ENCODE measurements at places on chromosomes 2 and 18.

DNA sequence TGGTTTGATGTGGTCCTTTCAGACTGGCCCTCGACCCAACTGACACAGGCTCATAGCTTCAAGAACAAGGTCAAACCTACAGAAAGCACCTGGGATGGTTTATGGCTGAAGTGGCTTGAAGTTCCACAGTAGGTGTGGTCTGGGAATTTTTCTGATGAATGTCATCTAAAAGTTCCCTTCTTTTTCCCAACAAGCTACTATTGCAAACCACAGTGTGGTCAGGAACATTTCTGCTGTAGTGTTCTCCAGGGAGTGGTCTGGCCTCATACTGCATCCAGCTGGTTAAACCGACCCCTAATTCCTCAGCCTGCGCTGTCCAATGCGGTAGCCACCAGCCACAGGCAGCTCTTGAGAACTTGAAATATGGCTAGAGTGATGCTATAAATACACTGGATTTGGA, 92.7 kb downstream of the FAM124B start:
- no peak for DNase-seq

- DNase-seq = no peak
These were observed 18.6 kb upstream of the KCNG2 start for GRCh38 chr18:79779021-79779699.

DNA sequence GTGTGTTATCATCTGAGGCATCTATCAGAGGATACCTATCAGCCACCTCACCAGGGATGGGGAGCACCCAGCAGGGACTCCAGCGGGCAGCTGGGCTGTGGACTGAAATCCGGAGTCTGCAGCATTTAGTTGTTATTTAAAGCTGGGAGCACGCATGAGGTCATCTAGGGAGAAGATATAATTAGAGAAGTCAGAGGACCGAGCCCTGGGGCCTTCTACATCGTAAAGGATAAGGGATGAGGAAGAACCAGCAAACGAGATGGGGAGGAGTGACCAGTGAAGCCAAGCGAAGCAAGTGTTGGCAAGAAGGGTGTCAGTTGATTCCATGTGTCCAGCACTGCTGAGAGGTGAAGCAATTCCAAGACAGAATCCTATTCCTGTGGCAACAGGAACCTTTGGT, 70.3 kb downstream of the STEAP3 start:
- DNase-seq = no peak

GRCh38 chr2:95669441-95669991, 77.7 kb downstream of the TRIM43 start:
- no peak for DNase-seq

DNA sequence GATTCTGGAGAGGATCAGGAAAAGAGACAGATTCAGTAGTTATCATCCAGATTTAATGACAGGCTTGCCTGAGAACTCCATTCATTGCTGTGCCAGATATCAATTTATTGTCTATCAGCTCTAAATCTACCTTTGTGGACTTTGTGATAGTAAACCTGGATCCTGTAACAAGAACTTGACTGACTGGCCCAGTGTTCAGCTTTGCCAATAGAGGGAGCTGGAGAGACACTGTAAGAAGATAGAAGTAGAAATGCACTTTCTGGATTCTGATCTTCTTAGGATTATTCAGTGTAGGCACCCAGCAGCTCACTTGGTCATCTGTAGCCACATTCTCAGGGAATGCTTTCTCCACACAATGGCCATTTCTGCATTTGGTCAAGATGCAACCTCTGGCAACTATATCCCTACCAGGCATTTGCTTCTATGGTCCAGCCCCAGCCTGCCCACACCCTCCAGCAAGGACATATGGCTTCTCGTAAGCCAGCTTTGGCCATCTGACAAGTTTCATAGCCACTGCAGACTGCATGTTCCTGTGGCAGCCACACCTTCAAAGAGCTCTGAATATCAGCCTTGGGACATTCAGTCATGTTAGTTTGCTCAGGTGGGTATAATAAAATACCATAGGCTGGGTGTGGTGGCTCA, 6.1 kb upstream of the SERPINB8 start:
- peak; percentile 31 for DNase-seq

DNA sequence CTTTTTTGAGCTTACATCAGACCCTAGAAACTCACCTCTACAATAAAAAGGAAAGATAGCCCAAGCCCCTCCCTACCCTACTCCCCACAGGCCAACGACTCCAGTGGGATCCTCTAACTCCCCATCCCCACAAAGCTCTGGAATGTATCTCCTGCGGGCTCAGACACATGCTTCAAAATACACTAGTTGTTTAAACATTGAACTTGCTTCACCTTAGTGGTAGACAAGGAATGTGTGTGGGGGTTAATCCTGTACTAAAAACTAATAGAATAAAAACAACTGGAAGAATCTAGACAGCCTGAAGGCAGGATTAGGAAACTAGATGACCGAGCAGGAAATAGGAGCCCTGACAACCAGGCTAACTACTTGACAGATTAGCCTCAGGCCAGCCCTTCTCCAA, 211.5 kb downstream of the SUCLG1 start:
- DNase-seq = no peak

- DNase-seq = no peak
These were observed 18.9 kb upstream of the SLC38A11 start for GRCh38 chr2:164974221-164974620.

- DNase-seq = no peak
These were observed 31.0 kb upstream of the WIPF1 start for GRCh38 chr2:174628528-174629169.

GRCh38 chr2:20469595-20469994, 22.7 kb downstream of the RHOB start:
- DNase-seq = no peak

DNA sequence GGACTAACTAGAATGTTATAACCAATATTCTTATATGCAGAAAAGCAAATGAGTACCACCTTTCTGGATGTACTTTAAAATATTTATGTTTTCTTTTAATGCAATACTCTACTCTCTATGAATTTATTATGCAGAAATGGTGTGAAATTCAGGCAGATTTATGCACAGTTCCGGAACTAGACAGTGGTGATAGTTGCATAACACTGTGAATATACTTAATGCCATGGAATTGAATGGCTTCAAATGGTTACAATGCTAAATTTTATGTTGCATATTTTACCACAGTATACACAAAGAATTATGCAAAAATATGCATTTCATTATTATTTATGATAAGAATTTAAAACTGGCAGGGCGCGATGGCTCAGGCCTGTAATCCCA, 287.8 kb upstream of the FN1 start:
- no peak for DNase-seq

DNA sequence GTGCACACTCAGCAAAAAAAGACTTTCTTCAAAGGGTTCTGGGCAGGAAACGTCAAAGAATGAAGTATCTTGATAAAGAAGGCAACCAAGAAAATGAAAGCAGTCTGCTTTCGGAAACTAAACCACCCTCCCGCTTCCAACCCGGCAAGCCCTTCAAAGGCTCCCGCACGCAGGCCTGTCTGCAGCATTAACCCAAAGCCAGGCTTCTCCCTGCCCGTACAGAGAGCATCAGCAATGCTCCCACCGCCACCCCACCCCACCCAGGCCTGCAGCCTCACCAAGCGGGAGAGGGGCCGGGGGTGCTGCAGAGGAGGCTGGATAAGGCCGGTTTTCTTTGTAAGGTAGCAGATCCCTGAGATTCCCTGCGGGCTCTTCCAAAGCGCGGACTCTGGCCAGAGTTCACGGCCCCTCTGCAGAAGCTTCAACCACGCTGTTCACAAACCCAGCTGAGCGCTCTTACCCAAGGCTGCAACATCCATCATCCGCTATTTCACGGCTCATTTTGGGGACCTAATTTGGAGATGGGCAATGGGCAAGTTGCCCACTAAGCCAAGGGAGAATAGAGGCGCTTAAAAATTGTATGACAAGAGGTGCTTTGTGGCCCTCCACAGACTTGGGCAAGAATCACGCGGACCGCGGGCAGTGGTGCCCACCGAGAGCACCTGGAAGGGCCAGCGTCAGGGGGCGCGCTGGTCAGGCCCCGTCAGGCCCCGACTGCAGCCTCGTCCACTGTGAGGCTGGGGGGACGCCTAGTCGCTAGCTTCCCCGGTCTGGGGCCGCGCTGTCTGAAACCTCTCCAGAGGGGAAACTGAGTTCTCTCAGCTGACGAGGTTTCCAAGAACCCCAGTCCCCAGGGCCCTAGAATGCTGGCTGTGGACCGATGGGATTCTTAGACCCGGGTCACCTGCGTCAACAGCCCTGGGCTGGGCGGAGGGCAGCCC, 225.4 kb upstream of the ID2 start:
- no peak for DNase-seq

DNA sequence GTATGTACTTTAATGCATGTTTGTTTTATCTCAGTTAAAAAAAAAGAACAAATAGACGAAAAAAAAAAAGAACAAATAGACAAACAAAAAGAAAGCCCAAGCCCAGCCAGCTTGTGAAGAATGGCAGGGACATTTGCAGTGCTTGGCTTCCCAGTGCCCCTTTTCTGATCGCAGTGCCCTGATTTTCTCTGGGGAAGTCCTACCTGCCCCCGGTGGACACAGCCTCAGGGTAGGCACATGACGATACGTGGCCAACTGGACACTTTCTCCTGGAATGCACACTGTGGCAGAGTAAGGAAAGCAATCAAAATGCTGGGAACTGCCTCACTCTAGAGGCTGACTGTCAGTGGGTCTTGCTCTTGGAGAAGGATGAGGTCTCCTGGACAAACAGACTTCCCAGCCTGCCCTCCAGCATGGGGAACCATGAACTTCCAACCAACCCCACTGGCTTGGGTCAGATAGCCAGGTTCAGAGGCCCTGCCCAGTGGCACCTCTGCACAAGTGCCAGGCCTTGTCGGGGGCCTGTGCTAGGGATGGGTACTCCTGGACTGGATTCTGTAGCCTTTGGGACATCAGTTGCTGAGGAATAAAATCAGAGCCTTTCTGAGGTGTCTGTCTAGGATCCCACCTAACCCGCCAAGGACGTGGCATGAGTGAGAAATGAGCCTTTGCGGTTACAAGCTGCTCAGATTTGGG, 76.7 kb downstream of the INHBB start:
- DNase-seq = no peak

GRCh38 chr18:59941331-59941730, 41.5 kb downstream of the PMAIP1 start:
- no peak for DNase-seq

- no peak for DNase-seq
These were observed 118.8 kb downstream of the FSHR start for GRCh38 chr2:49035481-49035880.

DNA sequence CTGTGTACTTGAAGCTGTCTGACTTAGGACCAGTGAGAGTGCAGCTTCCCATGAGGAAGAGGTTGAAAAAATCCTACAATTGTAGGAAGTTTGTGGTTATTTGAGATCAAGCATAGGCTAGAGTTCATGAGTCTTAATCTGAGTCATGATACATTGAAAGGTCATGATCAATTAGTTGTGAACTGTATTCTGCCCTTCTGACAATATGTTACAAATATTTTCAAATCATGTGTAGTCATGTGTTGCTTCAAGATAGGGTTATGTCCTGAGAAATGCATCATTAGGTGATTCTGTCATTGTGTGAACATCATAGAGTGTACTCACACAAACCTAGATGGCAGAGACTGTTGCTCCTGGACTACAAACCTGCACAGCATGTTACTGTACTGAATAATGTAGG, 68.4 kb upstream of the MFF start:
- no peak for DNase-seq

GRCh38 chr2:30146337-30147195, at the start of gene YPEL5:
Gene YPEL5 (plus strand): TSS chr2:30147007. CDS start chr2:30156652, 9,645 bp downstream.
- DNase-seq = peak; percentile 99

- no peak for DNase-seq
These were observed 91.4 kb upstream of the PXDN start for GRCh38 chr2:1835581-1836201.

- DNase-seq = no peak
These were observed 67.6 kb downstream of the FEZ2 start for GRCh38 chr2:36530178-36530982.

DNA sequence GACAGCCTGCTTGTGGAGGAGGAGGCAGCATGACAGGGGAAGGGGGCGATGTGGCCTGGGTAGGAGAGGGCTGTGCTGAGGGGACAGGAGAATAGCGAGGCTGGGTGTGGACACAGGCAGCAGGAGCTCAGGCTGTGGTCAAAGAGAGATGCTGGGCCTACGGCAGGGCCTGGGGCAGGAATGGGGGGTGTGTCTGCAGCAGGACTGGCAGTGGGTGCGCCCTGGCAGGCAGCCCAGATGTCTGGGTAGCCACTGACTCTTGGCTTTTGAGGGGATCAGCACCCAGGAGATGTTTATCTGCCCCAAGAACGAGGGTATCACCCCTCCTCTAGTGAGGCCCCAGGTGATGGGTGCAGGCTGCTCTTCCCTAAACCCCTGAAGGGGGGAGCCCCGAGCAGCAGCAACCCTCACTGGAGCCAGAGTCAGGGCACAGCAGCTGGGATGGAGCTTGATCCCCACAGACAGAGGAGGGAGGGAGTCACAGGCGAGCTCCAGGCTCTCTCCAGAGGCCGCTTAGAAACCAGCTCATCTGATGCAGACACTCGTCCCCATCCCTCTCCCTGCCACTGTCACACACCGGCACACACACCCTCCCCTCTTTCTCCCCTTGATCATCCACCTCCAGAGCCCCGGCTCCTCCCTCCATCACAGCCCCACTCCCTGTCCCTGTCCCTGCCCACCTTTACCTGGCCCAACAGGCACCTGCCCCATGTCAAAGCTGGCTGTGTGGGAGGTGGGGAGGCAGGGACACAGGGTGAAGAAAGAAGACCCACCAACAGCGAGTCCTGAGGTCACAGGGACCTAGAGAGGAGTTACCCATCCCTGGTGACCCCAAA, 29.8 kb upstream of the TNS1 start:
- no peak for DNase-seq

- DNase-seq = no peak
These were observed 594.0 kb upstream of the ACVR2A start for GRCh38 chr2:147250652-147251356.

GRCh38 chr18:79223431-79223830, 154.2 kb downstream of the ATP9B start:
- DNase-seq = no peak

All from DMS153 (cell line).